Tongue (tissue), 3 donors: ENCODE measurements at places on chromosomes 5 and 9. TPM values are rescaled to one million over a fixed set of nuclear protein-coding genes. Genes with fewer than 3 reads are reported as not detected.

Gene LTC4S
- total RNA-seq, result not detected

Gene TAS2R1
- total RNA-seq, result not detected

Gene LECT2
- not detected for total RNA-seq

Gene C5
- 9.2 TPM for total RNA-seq

Gene CCL27
- not detected for total RNA-seq

Gene ANKRD55
- total RNA-seq, result not detected

Gene KLF9
- total RNA-seq, result 48.3 TPM

Gene MEIKIN
- 3.9 TPM for total RNA-seq

Gene CARTPT
- not detected for total RNA-seq

DNA sequence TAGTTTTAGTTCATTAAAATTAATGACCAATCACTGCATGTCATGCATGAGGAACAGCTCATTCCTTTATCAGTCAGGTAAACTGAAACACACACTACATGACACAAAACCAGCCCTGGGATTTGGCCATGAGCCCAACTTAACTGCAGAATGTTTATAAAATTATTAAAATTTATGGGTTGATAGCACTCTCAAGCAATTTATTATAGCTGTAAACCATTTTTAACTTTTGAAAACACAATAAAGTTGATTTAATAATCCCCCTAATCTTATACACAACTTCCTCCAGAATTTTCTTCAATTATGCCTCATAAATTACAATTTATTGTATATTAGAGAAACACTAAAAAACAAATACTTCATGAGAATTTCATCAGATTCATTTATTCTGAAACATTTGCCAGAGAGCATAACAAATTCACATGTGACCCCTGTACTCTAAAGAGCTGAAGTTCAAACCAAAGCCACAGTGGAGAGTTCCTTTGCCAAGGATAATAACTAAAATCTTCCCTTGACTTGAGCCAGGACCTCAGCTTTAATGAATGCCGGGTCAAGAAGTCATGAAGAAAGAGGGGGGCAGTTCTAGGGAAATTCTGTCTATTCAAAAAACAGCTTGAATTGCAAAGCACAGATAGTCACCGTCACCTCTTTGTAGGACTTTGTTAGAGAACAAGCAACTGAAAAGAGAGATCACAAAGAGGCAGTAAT, 763.7 kb upstream of the GRAMD2B start:
- DNase-seq, result peak; percentile 32

- DNase-seq, result peak; percentile 96
Observed at GRCh38 chr5:151758430-151759241, at the start of gene ATOX1. Gene ATOX1, minus strand, starts transcription at chr5:151758631. Its CDS starts 80 bp downstream, at chr5:151758551.

- DNase-seq, result no peak
Observed at GRCh38 chr9:108047264-108047663, 557.7 kb upstream of the KLF4 start.

DNA sequence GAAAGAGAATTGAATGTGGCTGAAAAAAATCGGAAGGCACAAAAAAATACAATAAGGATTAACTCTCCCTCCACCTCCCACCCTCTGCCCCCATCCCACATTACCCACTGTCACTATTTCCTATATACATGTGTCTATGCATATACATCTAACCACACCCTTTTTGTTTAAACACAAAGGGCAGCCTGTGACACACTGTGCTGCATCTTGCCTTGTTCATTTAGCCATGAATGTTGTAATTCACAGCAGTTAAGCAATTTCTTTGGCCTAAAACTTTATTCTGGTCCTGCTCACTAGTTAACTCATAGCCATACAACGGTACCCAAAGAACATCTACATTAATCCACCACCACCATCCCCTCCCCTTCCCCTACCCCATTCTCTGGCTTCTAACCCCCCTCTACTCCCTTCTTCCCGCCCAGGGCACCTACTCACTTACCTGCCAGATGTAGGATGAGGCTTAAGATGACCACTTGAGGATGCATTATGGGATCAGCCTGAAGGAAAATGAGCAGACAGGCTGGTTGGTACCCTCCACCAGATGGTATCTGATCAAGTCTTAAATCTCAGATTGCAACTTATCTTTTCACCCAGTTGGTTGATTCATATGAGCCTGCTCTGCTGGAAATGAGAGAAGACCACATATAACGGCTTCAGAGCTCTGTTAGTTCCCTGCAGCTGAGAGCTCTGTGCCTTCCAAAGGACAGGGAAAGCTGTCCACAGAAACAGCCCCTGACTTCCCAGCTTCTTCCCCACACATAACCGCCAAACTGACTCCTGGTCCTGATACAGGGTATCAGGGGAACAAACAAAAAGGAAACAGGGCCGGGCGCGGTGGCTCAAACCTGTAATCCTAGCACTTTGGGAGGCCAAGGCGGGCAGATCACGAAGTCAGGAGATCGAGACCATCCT, 1.2 kb downstream of the HAVCR1 start:
- no peak for DNase-seq

- DNase-seq, result no peak
Observed at GRCh38 chr5:128825826-128826225, 139.5 kb upstream of the SLC27A6 start.

- DNase-seq, result peak; percentile 98
Observed at GRCh38 chr9:34126207-34127034, at the start of gene DCAF12. Gene DCAF12, minus strand, starts transcription at chr9:34126698. Its CDS starts 267 bp downstream, at chr9:34126431.

DNA sequence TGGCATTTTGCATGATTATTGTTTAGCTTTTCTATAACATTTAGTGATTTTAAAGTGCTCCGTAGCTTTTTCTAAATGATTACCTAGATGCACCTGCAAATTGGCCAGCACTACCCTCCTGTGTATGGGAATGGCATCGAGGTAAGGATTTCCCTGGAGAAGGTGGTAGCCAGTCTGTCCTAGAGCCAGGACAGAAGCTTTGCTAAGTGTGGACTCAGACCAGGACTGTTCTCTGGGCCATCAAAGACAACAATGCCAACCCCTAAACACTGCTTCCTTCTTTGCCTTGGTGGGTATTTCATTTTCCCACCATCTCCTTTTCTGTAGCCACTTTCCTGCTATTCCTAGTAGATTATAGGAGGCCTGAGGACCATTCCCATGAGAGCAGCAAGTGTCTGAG, 53.0 kb downstream of the CD180 start:
- DNase-seq, result no peak

- no peak for DNase-seq
Observed at GRCh38 chr5:56819060-56819881, 3.9 kb downstream of the MAP3K1 start.

DNA sequence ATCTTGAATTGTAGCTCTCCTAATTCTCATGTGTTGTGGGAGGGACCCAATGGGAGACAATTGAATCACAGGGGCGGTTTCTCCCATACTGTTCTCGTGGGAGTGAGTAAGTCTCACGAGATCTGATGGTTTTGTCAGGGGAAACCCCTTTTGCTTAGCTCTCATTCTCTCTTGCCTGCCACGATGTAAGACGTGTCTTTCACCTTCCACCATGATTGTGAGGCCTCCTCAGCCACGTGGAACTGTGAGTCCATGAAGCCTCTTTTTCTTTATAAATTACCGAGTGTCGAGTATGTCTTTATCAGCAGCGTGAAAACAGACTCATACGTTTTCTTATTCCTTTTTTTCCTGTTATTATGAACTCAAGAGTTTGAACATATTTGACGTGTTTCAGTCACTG, 39.1 kb downstream of the RETREG1 start:
- DNase-seq, result no peak

GRCh38 chr9:124384846-124385245, 30.4 kb downstream of the PSMB7 start:
- DNase-seq, result no peak

- DNase-seq, result peak; percentile 96
Observed at GRCh38 chr9:129174102-129174723, 3.8 kb downstream of the IER5L start.

- DNase-seq, result no peak
Observed at GRCh38 chr9:37198039-37198729, 77.8 kb downstream of the ZCCHC7 start.

DNA sequence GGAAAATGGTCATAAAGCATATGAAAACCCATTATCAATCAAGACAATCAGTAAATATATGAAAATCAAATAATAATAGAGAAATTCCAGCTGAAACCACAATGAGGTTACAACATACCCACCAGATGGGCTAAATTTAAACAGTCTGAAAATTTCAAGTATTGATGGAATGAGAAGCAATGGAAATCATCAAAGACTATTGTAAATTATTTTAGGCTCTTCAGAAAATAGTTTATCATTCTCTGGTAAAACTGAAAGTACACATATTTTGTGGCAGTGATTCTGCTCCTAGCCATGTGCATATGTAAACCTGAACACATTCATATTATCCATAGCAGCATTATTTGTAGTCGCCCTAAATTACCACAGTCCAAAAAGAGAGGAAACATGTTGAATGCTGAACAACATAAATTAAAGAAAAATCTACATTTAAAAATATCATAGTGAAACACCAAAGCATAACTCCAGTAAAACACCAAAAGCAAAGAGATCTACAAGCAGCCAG, 215.3 kb downstream of the PRELID2 start:
- no peak for DNase-seq

DNA sequence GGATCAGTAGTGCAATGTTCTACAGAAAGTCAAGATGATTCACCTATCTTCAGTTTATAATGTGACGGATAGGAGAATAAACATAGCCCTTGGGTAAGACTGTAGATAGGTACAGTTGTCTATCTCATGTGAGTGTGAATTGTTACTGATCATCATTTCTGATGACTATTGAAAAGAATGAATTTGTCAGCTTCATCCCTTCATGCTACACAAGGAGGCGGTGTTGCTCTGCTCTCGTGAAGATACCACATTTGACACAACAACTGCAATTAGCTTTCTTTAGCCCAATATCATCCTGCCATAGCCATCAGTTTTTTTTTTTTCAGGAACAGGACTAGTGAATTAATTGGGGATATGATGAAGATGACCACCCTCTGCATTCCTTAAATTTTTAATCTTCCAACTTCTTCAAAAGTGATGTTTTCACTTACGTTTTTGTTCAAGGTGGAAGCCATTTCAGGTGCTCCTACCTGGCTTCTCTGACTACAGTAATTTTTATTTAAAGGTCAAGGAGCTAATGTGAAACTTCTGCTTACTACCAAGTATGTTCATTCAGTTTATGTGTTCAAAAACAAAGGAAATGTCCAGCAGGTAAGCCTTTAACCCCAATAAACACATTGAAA, 152.9 kb upstream of the MOCS2 start:
- peak; percentile 15 for DNase-seq

DNA sequence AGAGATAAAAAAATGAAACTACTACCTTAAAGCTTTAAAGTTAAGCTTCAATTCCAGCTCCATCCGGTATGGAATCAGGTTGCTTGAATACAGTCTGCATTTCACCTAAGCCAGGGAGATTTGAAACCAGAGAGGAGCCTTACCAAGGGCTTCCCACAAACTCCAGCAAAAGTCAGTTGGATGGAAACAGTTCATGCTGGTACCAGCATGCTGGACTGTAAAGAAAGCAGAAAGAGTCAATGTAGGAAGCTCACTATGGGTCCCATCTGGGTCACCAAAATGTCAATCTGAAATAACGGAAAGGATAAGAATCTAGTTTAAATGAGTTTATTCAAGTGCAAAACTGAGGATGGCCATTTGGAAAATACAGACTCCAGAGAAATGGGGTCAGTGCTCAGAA, 65.3 kb downstream of the CDO1 start:
- DNase-seq, result no peak

GRCh38 chr9:123421801-123422455, 65.9 kb downstream of the CRB2 start:
- no peak for DNase-seq

GRCh38 chr5:1297243-1297642, 2.4 kb upstream of the TERT start:
- no peak for DNase-seq

GRCh38 chr5:35996076-35996475, 4.9 kb upstream of the UGT3A1 start:
- DNase-seq, result no peak

DNA sequence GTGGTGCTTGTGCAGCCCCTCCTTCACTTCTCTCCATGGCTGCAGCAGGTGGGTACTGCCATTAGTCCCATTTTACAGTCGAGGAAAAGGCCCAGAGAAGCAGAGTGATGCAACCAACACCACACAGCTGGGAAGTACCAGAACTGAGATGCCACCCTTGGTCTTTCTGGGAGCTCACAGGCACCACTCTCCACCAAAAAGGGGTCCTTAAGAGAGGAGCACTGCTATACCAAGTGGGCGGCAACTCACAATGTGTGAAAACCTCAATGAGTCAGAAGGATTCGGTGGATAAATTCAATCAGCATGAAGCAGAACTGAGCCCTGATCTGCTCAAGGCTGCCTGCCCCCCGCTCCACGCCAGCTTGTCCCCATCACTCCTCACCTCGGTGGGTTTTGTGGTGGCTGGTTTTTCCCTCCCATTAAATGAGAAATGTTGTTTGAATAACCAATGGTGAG, 213.7 kb downstream of the FSTL4 start:
- DNase-seq, result peak; percentile 81
